ENCODE measurements at places on chromosomes 1 and 21. TPM values are rescaled to one million over a fixed set of nuclear protein-coding genes. Genes with fewer than 3 reads are reported as not detected.

OR10Z1 gene
- total RNA-seq: not detected

TBCE gene
- 21.4 TPM for total RNA-seq

AADACL3 gene
- total RNA-seq: not detected

HTR6 gene
- total RNA-seq: not detected

RGS4 gene
- 7.6 TPM for total RNA-seq

Measured in mucosa of gallbladder (tissue), 1 donor.